ENCODE measurements at places on chromosomes 5 and 9.

DNA sequence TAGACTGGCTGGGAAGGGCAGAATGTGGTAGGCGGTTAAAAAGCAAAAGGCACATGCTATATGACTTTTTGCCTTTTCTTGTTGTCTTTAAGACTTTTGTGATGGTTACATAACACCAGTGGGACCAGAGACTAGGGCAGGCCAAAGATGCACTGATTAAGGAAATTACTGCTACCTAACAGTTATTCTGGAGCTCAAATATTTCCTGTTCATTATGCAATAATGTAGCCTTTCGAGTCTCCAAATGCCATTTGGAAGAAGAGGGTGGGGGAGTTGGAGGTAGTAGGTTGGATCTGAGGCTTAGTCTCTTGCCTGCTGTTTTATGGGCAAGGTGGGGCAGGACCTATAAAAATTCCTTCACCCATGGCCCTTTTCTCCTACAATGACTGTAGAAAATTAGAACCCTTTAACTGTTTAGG, 51.7 kb downstream of the SH3GL2 start:
- no peak for DNase-seq

DNA sequence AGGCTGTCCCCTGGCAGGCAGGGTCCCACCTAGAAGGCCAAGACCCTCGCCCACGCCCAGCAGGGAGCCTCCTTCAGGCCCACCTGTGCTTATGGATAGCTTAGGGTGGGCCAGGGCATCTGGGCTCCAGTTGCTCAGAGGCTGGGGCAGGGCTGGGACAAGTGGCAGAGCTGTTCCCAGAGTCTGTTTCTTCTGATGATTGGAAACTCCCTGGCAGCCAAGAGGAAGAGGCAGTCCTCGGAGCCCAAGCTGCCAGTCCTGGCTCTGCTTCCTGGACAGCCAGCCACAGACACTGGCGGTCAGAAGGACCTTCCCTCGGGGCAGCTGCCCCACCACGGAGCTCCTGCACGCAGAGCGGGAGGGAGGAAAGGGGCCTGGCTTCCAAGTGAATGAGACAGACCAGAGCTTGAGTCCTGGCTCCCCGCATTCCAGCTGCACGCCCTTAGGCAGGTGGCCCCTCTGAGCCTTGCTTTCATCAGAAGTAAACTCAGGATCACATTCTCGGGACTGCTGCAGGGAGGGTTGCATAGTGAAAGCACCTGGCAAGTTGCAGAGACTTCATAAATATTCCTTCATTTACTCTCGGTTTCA, 37.9 kb upstream of the GABRP start:
- no peak for DNase-seq

GRCh38 chr5:68612972-68613371, 397.4 kb downstream of the PIK3R1 start:
- DNase-seq, result no peak

DNA sequence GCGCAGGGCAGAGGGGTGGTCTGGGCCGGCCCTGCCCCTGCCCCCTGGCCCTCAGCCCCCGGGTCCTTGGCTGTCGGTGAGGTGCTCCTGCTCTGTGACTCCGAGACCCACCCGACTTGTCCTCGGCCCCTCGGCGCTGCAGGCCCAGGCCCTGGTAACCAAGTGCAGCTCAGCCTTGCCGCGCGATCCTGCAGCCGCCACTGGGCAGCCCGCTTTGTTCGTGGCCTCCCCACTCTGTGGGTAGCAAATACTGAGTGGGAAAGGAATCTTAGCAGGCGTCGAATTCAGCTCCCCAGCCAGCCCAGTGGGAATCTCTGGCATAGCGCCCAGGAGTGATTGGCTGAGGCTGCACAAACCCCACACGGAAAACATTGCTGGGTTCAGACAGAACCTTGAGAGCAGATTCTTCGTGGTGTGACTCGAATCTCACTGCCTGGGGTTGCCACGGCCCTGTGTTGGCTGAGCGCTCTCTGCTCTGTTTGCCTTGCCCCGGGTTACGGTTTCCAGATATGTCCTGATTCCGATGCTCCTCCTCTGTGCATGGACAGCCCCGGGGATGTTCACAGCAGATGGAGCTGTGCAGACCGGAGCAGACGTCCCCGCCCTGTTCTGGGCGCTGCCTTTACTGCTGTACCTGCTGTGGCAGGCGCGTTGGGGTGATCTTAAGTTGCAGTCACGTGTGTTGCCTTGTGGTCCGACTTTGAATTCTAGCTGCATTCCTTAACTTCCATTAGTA, 13.4 kb upstream of the EXOC3 start:
- DNase-seq, result no peak

GRCh38 chr9:74083681-74084433, 413.3 kb upstream of the RORB start:
- DNase-seq, result no peak

GRCh38 chr5:27318701-27319100, 280.3 kb upstream of the CDH9 start:
- no peak for DNase-seq

DNA sequence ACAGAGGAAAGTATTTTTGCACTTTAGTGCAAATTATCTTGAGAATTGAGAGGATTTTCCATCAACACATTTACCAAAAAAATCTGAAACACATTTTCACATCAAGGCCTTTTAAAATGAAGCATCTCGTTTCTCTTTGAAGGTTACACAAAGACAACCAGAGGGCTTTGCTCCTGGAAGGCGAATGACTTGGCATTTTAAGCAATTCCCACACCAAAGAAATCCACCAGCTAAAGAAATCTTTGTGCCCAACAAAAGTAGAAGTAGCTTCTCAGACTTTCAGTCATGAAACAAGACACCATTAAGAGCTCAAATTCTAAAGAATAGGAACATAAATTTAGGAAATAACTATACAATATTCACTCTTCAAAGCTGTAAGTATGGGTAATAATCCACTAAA, 59.9 kb downstream of the HABP4 start:
- DNase-seq, result no peak

DNA sequence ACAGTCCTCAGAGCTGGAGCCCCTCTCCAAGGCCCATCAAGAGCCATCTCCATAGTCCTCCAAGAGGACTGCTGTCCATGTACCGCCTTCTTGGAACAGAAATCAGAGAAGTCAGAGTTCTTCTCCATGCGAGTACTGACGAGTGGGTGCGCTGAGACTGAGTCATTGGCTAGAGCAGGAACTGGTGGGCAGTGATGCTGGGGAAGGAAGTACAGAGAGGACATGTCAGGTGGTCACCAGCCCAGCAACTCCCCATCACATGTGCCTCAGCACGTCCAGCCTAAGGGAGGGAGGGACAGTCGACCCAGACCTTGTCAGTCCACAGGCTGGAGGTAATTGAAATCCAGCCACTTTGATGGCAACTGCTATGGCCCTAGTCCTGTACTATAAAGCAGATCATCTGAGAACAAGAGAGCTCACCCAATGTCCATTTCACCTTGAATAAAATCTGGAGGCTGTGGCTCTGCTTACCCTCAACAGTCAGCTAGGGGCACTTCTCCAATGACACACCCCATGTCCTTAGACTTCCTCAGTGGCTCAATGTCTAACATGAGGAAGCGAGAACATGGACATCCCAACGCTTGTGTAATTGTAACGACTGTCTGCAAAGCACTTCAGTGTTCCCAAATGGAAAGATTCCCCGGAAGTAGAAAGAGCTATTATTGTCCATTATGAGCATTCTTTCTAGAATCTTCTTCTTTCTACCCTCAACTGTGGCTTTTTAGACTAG, 15.0 kb upstream of the FBP1 start:
- DNase-seq, result no peak

DNA sequence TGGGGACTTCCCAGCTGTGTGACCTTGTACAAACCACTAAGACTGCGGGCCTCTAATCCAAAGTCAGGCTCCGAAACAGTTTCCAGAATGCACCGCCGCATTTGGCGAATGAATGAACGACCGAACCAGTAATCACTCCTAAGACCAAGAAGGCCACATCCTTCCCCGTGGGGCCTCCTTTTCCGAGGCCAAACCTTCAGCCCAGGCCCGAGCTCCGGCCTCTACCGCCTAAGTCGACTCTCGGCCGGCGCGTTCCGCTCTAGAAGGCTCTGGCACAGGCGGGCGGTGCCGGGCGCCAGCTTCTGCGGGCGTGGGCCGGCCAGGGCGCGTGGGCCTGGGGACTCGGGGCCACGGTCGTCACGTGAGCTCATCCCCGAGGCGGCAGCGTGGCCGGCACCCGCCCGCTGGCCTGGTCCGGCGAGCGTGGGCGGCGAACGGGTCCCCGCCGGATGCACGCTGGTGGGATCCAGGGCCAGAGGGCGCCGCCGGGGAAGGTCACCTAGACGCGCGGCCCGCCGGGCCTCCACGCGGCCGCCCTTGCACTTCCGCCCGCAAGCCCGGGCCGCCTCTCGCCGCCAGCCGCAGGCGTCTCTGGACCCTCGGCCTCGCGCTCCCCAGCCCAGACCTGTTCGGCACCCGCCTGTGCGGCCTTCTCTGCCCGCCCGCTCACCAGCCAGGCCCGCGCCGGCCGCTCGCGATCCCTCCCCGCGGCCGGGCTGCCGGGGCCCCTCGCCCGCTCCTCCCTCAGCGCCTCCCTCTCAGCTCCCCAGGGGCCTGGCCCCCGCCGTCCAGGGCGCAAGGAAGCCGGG, 754 bp downstream of the VDAC1 start:
- DNase-seq, result peak; percentile 14

GRCh38 chr9:121098567-121099198, 23.9 kb downstream of the CNTRL start:
- no peak for DNase-seq

DNA sequence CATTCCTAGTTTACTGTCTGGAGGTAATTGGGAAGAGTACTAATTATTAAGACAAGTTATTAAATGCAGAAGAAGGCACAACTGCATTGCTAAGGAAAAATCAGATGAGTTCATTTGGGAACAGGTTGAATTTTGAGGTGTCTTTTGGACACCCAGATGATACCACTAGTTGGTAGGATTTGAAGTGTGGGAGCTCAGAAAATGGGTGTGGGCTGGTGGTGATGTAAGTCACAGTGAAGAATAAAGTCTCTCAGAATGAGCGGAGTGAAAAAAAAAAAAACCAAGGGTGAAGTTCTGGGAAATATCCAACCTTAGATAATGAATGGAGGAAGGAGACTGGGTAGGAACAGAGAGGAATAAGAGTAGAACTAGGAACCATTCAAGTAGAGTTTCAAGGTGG, 35.6 kb upstream of the MYORG start:
- DNase-seq, result no peak

GRCh38 chr5:73513996-73514395, 15.8 kb downstream of the BTF3 start:
- DNase-seq, result no peak

GRCh38 chr5:177302354-177303110, 987 bp downstream of the RAB24 start:
- no peak for DNase-seq

- no peak for DNase-seq
Measured at GRCh38 chr5:54524704-54525103, 7.1 kb downstream of the SNX18 start.

DNA sequence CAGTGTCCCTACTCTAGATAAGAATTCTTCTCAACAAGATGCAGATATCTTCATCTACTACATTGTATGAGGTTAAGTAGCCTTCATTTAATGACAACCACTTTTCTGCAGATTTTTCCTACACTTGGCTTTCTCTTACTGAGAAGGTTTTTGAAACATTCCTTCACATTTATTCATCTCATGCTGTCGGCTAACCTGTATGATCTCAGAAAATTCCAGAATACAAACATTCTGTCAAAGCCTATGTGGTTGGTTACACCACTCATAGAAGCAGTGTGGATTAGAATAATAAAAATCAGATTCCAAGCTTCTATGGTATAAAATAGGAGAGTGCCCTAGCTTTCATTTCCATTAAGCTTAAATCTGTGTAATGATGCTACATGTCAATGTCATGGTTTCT, 39.4 kb upstream of the ERCC6L2 start:
- no peak for DNase-seq

DNA sequence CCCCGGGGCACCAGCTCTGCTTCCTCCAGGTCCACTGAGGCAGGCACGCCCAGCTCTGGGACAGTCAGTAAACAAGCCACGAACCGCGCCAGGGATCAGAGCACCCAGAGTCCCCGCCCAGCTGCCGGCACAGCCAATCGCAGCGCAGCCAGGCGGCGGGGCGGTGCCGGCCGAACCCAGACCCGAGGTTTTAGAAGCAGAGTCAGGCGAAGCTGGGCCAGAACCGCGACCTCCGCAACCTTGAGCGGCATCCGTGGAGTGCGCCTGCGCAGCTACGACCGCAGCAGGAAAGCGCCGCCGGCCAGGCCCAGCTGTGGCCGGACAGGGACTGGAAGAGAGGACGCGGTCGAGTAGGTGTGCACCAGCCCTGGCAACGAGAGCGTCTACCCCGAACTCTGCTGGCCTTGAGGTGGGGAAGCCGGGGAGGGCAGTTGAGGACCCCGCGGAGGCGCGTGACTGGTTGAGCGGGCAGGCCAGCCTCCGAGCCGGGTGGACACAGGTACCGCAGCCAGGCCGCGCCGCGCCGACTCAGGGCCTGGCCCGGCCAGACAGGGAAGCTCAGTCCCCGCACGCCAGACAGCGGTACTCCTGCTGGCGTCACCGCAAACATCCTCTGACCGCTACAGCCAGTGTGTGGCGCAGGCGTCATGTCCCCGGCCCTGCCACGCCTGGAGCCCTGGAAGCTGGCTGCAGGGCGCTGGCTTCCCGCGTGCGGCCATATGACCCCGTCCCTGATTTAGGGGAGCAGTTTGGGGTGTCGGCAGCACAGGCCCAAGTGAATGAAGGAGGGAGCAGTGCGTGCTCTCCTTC, at the start of gene CTSL:
Gene CTSL, plus strand, starts transcription at position 220 of the 810 bp plus-strand sequence. CDS start 1,485 bp downstream, outside the sequence.
- DNase-seq, result peak; percentile 57

DNA sequence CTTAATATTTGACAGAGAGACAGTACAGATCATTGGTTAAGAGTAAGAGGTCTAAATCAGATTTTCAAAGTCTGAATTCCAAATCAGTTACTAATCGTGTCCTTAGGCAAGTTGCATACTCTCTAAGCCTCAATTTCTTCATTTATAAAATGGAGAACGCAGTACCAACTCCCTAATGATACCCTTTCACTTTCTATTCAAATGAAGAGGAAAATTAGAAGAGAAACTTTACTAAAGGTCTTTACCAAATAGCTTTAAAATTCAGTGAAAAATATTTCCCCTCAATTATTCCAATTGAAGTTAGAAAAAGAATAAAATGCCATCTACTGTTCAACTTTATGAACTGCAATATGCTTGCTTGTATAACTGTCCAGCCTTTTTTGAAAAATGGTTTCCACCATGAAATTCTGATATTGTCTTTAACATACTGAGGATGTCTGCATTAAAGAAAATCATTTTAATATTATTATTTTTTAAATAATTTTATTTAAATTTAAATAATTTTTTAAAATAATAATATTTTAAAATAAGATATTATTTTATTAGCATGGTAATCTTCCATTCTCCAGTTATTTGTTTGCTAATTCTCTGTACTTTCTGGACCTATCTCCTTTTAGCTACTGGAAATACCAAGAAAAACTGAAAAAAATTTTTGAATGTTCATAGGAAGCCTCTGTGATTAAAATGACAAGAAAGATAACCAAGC, 36.0 kb downstream of the POC5 start:
- DNase-seq, result no peak

DNA sequence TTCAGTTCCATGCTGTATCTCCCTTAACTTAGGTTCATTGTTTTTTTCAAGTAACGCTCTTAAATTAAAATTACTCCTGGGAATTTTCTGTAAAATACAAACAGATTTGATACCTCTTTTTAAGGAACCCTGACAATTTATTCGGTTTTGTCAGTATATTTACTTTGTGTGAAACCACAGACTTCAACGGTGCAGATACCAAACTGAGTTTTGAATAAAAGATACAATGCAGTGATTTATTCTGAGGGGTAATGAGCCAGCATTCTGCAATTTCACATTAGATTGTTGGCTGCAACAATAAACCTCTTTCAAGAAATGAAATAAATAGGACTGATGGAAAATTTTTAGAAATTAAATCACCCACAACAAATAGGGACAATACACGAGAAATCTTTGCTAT, 308.6 kb upstream of the EDIL3 start:
- DNase-seq, result no peak

- no peak for DNase-seq
Measured at GRCh38 chr5:79961716-79962574, 29.1 kb downstream of the MTX3 start.

Data from stimulated activated CD4-positive, alpha-beta T cell treated with anti-CD3 and anti-CD28 coated beads, Interleukin-1b, Interleukin-23, amount 100 ng/mL, for 24 hours (primary cell).